ENCODE measurements at places on chromosomes 3 and 15. TPM values are rescaled to one million over a fixed set of nuclear protein-coding genes. Genes with fewer than 3 reads are reported as not detected.

DNA sequence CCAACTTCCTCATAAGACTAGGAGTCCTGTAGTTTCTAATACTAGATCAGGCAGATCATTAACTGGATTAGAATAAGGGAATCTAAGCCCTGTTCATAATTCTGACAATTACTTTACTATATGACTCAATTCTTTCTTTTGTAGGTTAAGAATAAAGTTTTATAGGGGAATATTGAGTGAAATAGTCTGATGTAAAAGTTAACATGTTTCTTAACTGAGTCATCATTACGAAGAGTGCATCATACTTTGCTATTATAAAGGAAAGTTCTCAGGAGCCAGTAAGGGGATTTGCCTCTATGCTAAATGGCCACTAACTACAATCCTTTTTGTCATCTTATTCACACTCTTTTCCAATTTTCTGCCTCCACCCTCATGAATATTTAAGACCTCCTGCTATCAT is 63.1 kb downstream of the POLQ start:
- DNase-seq, result no peak

Gene RHO
- not detected for total RNA-seq

DNA sequence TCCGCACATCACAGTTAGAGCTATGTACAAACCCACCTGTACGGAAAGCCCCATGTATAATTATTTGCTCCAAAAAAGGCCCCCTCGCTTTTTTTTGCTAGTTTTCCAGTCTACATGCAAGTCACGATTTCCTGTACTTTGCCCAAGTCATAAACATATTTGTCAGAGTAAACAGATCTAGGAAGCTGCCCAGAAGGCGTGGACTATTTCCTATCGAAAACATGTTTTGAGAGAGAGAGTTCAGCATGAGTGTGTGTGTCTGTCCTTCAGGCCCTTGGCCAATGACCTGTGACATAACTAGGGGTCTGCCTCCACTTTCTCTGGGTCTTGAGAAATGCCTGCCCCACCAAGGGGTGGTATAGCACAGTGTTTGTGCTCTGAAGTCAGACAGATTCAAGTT is 72.7 kb upstream of the HACD2 start:
- peak; percentile 29 for DNase-seq

DNA sequence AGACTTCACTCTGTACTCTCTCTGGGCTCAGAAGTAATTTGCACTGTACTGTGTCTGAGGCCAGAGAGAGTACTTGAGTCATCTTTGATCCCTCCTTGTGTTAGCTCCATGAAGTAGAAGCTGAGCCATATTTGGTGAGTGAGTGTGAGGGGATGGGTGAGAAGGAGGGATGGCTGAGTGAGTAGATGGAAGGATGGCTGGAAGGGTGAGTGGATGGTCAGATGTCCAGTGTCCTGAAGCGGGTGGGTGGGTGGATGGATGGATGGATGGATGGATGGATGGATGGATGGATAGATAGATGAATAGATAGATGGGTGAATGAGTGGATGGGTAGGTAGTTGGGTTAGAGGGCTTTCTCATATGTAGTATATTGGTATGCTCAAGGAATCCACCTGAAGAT is 39.3 kb downstream of the FGD5 start:
- DNase-seq, result no peak

GRCh38 chr3:47283193-47283537 is 421 bp downstream of the KLHL18 start:
- DNase-seq, result peak; percentile 27

DNA sequence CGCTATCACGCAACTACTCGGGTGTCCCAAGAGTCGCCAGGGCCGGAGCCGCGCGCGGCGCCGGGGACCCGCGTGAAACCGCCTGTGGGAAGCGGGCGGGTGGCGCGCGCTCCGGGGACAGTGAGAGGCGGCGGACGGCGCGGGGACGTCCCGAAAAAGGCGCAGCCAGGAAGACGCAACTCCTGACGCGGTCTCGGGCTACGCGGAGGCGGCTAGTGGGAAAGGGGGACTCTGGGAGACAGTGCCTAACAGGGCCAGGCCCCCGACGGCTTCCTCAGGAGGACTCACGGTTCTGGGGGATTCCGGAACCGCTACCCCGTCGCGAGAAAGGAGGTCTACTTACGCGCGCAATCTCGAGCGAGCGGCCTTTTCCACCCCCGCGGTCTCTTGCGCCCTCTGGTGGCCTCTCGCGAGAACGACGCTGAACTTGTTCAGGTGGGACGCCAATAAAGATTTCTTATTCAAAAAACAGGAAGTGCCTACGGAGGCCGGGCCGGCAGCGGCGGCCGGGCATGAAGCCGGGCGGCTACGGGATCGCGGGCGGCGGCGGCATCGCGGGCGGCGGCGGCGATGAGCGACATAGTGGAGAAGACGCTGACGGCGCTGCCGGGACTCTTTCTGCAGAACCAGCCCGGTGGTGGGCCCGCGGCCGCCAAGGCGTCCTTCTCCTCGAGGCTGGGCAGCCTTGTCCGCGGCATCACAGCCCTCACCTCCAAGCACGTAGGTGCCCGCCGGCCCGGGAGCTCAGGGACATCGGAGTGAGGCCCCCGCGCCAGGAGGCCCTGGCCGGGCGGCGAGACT is at the start of gene AP4E1:
AP4E1 (plus strand) TSS at position 475 of the 801 bp plus-strand sequence; CDS start at position 571, 96 bp downstream.
- peak; percentile 93 for DNase-seq

DNA sequence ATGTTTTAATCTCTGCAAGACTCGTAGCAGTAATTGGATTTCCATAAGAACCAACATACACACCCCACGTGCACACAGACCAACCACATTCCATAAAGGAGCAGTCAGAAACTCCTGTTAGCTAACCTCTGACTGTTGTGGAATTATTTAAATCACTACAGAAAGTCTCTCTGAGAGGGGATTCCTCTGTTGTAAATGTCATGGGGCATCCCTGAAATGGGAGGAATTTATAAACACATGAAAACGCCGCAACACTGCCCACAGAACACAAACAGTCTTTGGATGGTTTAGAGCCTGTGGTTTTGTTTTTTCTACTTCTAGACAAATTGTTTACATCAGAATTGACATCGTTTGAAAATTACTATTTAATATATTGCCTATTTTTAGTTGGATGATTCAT is 740.1 kb upstream of the GRM7 start:
- DNase-seq, result no peak

DNA sequence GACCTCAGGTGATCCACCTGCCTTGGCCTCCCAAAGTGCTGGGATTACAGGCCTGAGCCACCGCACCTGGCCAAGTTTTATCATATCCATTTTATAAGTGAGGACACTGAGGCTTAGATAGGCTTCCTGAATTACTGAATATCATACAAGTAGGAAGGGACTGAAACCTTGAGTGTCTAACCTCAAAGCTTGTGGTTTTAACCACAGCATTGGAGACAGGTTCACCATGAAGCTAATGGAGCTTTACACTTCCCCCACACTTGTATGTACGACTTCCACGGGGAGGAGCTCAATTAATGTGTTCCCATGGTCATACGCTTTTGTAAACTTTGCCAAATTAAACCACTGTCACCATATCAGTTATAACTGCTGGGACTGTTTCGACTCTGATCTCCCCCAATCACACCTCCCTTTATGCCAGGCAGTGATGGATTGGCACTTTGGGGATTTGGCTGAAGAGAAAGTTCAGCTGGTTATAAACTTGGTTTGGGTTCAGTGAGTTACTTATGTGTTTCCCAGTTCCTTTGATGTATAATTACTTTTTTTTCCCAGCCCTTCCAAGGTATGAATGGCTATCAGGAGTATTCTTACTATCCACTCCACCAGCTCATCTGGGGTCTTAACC is 38.4 kb upstream of the MEIS2 start:
- no peak for DNase-seq

Gene MCF2L2
- total RNA-seq, result 2.0 TPM

Gene LRRN1
- total RNA-seq, result 9.3 TPM

DNA sequence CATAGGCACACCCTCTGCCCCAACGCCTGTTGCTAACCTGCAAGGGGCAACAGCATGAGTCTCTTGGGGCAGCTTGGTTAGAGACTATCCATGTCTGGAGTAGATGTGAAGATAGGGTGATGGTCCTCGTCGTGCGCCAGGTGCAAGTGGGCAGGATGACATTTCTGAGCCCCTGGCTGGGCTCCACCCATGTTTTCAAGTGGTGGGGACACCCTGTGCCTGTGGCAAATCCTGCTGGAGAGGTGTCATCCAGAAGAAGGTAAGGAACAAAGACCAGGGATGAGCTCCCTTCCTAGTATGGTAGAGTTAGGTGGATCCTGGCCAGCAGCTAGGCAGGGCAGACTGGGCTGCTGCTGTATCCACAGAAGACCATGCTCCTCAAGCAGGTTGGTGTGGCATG is 152.6 kb downstream of the ABHD5 start:
- no peak for DNase-seq

DNA sequence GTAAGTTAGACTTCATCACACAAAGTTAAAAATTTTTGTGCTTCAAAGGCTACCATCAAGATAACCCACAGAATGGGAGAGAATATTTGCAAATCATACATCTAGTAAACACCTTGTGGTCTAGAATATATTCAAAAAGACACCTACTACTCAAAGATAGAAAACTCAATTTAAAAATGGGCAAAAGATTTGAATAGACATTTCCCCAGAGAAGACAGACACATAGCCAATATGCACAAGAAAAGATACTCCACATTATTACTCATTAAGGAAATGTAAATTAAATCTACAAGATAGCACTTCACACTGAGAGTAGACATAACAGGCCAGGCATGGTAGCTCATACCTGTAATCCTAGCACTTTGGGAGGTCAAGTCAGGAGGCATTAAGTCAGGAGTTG is 87.8 kb upstream of the MANF start:
- DNase-seq, result no peak

Gene IL17RD
- 1.3 TPM for total RNA-seq

Gene GRK7
- 0.37 TPM for total RNA-seq

All from stomach (tissue), 19 donors.